ENCODE measurements at places on chromosomes 13 and 19.

DNA sequence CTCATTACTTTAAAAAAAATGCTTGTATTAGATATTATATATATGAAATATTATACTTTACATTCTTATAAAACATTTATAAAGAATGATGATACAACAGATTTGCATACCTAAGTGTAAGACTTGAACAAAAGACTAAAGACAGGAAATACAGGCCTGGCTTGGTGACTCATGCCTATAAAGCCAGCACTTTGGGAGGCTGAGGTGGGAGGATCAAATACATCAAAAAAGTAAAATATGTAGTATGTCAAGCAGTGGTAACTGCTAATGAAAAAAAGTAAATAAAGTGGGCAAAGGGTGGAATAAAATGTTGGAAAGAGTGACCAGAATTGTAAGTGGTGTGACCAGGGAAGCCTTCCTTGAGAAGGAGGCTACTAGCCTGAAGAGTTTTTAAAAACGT lies 133.7 kb downstream of the GGACT start:
- peak; percentile 65 for DNase-seq

- no peak for DNase-seq
Measured at GRCh38 chr19:55930996-55931515, 1.1 kb downstream of the NLRP13 start.

GRCh38 chr19:8307400-8307964 lies 676 bp downstream of the CD320 start:
- DNase-seq: no peak

- DNase-seq: no peak
Measured at GRCh38 chr13:22726726-22727125, 454.1 kb upstream of the SGCG start.

- peak; percentile 92 for DNase-seq
Measured at GRCh38 chr13:36345438-36346221, 564 bp downstream of the SPART start.

DNA sequence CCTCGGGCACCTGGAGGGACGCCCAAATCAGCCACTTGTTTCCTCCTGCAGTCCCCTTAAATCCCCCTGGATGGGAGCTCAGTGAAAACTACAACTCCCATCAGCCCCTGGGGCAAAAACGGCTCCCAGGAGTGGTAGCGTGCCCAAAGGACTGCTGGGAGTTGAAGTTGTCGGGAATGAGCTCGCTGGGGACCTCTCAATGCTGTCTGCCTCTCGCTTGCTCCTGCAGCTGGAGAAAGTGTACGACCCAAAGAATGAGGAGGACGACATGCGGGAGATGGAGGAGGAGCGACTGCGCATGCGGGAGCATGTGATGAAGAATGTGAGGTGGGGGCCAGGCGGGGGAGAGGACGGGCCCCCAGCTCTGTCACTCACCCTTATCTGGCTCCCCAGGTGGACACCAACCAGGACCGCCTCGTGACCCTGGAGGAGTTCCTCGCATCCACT lies 14.7 kb upstream of the DHDH start:
- DNase-seq: no peak

- no peak for DNase-seq
Measured at GRCh38 chr19:12965812-12966135, 3.6 kb upstream of the DAND5 start.

GRCh38 chr13:45179428-45179827 lies 21.4 kb downstream of the KCTD4 start:
- DNase-seq: no peak

DNA sequence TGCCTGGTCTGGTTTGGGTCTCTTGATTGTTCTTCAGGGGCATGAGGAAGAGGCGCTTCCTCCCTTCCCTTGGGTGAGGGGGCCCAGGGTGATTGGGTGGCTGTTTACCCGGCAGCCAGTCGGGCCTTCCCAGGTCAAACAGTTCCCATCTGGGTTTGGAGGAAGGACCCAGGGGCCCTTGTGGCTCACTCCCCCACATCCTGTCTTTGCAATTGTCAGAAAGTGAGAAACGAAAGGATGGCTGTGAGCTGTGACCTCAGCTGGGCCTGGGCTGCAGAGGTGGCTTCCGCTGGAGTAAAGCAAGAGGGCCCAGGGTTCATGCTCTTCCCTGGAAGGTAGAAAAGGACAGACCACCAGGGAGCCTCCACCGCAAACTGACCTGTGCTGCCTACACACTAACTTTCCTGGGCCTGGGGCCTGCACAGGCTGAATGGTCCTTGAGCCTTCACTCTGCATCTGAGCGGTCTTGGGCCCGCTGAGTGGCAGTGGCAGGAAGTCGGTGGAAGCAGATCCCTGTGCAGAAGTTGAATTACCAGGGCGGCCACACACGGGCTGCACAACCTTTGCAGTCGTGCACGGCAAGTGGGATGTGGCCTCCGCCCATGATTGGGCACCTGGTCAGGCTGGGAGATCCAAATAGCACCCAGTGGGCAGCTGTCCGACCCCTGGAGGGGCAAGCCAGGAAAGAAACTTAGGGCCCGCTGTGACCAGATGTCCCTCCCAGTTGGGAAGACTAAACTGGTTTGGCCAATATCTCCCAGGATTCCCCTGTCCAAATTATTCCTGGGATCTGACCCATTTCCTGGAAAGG lies 5.3 kb upstream of the CD79A start:
- no peak for DNase-seq

DNA sequence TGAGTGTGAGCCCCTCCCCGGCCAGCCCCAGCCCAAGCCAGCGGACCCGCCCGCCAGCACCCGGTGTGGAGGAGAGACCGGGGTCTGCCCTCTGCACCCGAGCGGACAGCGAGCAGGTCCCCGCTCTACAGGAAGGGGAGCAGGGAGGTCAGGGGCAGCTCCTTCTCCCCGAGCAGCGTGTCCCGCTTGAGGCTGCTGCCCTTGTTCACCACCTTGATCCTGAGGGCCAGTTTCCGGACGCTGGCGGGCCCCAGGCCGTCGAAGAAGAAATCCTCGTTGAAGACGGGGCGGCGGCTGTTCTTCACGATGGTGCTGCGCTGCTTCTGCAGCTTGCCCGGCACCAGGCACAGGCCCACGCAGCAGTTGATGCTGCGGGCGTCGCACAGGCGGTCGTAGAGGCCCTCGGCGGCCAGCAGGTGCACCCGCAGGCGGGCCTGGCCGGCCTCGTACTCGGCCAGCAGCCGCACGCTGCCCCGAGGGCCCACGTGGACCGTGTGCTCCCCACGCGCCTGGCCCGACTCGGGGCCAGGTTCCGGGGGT lies 1.9 kb downstream of the C2CD4C start:
- no peak for DNase-seq

DNA sequence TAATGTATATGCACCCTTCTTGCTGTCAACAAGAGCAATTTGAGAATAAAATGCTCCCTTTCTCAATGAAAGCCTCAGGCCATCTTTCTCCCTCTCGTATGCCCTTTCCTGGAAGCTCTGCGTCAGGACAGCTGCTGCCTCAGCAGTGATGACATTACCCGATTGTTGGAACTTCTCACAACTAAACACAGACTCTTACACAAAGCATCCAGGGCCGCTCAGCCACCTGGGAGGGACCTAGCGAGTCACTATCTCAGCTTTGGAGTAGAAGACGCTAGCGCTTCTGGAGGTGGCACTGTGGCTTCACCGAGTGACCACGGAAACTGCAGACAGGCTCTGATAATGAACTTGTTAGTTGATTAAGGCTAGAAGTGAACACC lies 153.2 kb upstream of the SOX1 start:
- DNase-seq: no peak

- DNase-seq: no peak
Measured at GRCh38 chr19:42378225-42379215, 11.6 kb downstream of the CNFN start.

- no peak for DNase-seq
Measured at GRCh38 chr13:113324398-113324797, 27.4 kb downstream of the LAMP1 start.

GRCh38 chr19:38078302-38078930 lies 145.6 kb downstream of the DPF1 start:
- DNase-seq: no peak

DNA sequence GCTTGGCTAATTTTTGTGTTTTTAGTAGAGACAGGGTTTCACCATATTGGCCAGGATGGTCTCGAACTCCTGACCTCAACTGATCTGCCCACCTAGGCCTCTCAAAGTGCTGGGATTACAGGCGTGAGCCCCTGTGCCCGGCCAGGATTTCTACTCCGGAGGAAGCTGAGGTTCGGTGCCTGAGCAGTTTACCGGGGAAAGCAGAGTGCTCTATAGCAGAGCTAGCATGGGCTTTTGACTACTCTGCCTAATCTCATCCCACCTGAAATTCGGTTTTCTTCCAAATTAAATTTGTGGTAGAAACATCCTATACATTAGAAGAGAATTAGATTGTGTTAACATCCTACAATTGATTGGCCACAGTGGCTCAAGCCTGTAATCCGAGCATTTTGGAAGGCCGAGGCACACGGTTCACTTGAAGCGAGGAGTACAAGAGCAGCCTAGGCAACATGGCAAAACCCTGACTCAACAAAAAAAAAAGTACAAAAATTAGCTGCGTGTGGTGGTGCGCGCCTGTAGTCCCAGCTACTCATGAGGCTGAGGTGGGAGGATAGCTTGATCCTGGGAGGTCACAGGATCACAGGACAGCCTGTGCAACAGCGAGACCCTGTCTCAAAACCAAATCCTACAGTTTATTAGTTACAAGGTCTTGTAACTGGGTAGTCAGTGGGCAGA lies 1.6 kb downstream of the RPL13A start:
- no peak for DNase-seq

DNA sequence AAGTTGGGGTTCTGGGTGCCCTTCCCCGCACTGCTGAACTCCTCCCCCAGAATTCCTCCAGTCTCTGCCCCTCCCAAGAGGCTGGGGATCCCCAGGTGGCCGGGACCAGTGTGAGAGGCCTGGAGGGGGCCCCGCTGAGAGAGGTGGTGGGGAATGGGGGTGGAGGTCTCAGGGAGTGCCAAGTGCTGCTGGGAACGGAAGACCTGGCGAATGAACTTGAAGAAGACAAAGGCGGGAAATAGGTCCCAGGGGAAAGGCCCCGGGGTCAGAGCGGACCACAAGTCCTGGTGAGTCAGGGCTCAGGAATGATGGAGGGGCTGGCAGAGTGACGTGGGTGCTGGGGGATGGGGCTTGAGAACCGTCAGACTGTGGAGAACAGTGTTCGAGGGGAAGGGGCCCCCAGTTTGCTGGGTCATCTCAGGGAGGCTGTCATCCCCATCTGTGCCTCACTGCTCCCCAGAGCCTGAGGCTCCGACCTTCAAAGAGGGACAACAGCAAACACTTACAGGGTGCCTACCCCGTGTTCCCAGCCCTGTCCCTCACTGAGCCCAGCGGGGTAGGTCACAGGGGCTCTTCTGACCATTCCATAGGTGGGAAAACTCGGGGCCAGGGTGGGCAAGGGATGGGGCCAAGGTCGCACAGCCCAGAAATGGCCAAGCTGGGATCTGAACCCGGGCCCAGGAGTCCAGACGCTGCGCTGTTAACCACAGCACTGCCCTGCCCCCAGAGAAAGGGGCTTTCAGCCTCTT lies 16.0 kb upstream of the SEMA6B start:
- peak; percentile 79 for DNase-seq

DNA sequence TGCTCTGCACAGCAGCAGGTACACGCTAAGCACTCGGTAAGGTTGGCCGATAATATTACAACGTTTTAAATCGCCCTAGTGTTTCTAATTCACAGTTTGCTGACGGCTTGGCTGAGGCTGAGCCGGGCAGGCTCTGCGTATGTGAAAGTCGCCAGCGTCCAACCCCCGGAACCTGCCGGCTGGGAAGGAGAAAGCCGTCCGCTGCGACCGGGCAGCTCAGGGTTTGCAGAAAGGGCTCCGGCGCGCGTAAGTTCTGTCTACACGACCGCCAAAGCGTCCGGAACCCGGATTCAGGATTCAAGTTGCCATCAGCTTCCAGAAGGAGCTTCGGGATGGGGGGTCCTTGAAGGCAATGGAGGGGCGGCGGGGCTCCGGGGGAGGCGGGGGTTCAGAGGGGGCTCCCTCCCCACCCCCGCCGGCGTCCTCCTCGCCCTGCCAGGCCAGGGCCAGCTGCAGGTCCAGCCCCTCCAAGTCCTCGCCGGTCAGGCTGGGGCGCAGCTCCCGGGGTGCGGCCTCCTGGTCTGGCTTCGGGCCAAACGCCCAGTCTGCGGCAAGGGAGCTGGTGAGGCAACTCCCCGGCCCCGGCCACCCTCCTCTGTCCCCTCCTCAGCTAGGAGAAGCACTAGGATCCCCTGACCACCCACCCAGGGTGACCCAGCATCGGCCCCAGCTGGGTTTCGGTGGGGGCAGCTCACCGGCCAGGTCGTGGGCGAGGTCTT lies 575 bp downstream of the SMIM44 start:
- no peak for DNase-seq

- peak; percentile 89 for DNase-seq
Measured at GRCh38 chr19:19120308-19121231, 17.7 kb downstream of the TMEM161A start.

GRCh38 chr13:61247149-61247936 lies 168.3 kb downstream of the PCDH20 start:
- no peak for DNase-seq

DNA sequence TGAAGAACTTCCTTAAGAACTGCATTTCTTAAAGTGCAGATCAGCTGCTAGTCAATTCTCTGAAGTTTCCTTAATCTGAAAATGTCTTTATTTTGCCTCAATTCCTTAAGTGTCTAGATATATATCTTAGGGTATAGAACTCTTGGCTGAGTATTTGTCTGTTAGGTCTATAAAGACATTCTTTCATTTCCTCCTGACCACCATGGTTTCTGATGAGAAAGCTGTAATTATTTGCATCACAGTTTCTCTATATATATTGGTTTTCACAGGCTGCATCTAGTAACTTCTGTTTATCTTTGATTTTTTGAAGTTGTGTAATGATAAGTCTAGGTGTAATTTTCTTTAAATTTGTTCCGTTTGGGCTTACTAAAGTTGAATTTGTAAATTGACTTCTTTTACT lies 15.2 kb downstream of the NDFIP2 start:
- DNase-seq: no peak

- DNase-seq: no peak
Measured at GRCh38 chr19:55616395-55616875, 7.9 kb downstream of the ZNF784 start.

DNA sequence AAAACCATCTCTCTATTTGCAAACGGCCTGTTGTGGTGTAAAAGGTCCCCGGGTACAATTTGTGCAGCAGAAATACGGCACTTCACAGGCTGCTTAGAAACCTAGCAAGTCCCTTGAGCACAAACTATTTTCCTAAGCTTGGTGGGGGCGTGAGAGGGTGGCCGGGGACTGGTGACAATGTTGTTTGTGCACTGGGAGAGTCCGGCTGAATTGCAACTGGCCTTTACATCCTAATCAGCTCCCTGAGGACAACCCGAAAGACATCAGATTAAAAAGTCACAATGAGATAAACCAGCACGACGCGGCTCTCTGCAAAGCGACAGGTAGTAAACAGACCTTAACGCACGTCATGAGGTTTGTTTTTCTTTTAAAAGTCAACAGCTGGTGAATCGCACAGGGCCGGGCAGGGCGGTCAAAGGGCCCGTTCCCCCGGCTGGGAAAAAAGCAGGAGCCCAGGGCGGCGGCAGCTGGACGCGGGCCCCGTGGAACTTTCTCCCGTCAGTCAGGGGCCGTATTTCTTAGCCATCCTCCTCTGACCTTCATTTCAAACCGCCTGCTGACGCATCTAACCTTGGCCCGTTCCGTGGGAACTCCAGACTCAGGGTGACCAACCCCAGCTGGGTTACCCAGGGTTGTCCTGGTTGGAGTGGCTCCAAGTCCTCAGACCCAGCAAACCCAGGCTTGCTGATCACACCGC lies 112.3 kb downstream of the GADD45B start:
- no peak for DNase-seq

GRCh38 chr19:10104665-10105508 lies 1.3 kb upstream of the PPAN start:
- no peak for DNase-seq

Data from iris pigment epithelial cell (primary cell).